ENCODE measurements at places on chromosomes 5 and 9.
A peak's percentile ranks its signal among the peaks of the same experiment; 100 is the strongest.

- DNase-seq = no peak
Observed at GRCh38 chr5:6026766-6027406, 351.5 kb downstream of the MED10 start.

DNA sequence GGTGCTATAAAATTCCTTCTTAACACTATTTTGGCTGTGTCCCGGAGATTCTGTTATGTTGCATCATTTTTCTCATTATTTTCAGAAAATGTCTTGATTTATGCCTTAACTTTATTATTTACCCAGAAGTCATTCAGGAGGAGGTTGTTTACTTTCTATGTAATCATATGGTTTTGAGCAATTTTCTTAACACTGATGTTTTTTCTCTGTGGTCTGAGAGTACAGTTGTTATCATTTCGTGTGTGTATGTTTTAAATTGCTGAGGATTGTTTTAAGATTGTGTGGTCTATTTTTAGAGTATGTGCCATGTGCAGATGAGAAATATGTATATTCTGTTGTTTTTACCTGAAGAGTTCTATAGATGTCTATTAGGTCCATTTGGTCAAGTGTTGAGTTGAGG lies 498.1 kb upstream of the ZNF608 start:
- no peak for DNase-seq

DNA sequence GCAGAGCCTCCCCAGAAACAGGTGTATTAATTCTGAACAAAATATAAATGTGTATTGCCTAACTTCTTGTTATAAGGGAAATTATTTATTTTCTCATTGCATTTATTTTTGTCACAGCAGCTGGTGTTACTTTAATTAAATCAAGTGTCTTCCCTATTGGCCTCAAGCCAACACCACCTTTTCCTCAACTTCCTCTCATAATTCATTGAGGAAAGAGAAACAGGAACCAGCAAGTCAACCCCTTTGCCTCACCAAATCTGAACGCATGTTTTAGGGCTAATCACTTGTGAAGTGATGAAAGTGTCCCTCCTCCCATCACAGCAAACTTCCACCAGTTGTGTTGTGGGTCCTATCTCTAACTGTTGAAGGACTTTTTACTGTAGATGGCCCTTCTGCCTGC lies 73.1 kb downstream of the DIRAS2 start:
- peak; percentile 51 for DNase-seq

DNA sequence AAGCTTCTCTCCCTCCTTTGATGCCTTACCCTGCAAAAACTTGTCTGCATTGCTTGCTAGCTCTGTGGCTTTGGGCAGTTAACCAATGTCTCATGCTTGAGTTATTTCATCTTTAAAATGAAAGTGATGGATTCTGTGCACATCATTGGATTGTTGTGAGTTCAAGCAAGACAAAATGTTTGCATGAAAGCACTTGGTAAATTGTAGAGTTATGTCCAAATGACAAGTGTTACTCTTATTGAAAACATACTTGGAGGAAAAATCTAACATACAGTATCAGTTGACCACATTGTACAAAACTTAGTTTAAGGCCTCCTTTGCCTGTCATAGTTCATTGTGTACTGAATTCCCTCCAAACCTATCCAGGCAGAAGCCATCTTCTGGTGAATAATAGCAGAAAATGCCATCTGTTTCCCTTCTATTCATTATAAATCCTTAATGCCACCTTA lies 30.0 kb downstream of the TGFBR1 start:
- no peak for DNase-seq

DNA sequence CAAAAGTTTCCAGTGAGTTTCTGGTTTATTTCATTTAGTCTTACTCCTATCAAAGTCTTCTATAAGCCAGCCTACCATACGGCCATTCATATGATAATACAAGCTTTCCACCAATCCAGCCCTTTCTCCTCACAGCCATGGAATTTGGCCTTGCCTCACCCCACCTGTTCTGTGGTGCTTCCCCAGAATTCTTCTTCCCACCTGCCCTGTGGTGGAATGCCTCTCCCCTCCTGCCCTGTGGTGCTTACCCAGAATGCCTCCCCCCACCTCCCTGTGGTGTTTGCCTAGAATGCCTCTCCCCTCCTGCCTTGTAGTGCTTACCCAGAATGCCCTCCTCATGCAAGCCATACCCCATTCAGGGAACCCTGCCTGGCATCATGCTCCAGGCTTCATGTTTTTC lies 90.3 kb upstream of the APC start:
- DNase-seq = no peak
